Activated CD4-positive, alpha-beta T cell treated with anti-CD3 and anti-CD28 coated beads, Interleukin-2, amount 10 ng/mL, durations not matched to agents 7 days and 5 days (primary cell): ENCODE measurements at places on chromosomes 6 and 20. TPM values are rescaled to one million over a fixed set of nuclear protein-coding genes. Genes with fewer than 3 reads are reported as not detected.

SOD2 gene
- 62.9 TPM for total RNA-seq

SYNJ2 gene
- 35.8 TPM for total RNA-seq

DNA sequence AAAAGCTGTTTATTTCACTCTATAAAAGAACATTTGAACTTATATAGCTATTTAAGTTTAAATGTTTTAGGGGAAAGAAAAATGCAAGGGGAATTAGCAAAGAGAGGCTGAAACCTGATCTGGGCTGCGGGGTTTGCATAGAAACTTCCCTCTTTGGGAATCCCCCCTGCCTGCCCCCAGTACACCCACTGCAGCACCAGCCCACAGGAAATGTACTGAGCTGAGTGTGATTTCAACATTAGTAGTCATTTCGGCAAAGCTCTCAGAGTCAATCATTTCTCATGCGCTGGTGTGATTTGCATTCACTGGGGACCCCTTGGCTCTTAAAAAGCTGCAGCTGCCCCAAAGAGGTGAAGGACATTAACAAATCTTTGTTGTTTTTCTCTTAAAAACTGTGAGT lies 859.4 kb downstream of the MAFB start:
- DNase-seq, result no peak
- no peaks in the 10 kb centered on the region for H3K27me3 ChIP-seq
- no peak overlapping the region for H3K4me3 ChIP-seq
- no peaks in the 10 kb centered on the region for H3K36me3 ChIP-seq
- H3K4me1 ChIP-seq, result peaks cover 4% of the 10 kb centered on the region

DNA sequence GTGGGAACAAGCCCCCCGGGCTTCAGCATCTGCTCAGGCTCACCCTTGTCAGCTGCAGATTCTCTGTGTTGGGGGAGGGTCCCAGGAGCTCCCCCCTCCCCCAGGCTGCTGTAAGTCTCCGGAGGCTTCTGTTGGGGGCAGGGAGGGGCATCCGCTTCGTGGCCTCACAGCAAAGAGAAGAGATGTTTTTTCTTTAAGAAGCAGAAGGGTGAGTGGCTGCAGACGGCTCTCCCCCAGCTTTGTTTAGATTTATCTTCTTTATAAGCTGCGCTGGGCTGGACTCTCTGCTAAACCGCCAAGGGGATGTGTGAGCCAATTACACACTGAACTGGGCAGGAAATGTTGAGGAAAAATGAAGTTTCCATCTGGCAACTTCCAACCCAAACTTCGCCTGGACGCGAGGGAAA lies 48.7 kb upstream of the GATA5 start:
- DNase-seq, result no peak
- no peak overlapping the region for H3K4me3 ChIP-seq
- H3K36me3 ChIP-seq, result no peaks in the 10 kb centered on the region
- H3K27ac ChIP-seq, result no peak overlapping the region

- no peaks in the 10 kb centered on the region for H3K36me3 ChIP-seq
- no peak for DNase-seq
These were observed 488.4 kb downstream of the PREX1 start for GRCh38 chr20:48339190-48339985.
